NCI-H774 (cell line): ENCODE measurements at places on chromosomes 11 and 22.

DNA sequence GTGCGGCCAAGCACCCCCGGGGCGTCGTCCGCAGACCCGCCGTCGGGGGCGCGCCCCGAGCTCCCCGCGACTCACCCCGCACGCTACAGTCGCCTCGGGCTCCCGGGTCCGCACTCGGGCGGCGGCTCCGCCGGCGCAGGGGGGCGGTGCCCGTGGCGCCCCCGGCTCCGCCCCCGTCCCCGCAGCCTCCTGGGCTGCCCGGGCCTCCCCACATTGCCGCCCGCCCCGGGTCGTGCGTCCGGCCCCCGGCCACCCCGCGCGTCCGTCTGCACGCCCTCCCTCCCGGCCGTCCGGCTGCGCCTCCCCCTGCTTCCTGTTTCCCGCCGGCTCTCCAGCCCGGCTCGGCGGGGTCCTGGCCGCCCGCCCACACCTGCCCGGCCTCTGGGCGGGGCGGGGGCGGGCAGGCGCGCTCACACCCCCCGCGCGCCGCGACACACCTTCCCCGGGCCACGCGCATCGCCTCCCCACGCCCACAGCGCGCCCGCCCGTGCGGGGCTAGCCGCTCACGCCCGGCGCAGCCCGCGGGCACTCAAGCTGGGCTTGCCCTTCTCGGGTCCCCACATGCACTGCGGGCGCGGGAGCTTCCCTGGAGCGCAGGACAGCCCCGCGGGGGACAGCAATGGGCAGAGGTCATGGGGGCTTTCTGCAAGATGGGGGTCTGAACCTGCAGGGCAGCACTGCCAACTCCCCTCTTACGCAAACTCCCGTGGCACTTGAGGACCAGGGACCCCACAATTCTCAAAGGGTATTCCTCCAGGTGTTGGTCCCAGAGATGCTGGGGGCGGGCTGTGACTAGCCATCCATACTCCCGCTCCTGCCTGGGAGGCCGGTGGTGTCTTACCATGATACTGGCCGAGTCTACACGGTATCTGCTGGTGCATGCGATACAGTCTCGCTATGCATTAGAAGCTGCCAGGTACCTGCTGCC, at the start of gene CARD10:
Gene CARD10, minus strand, starts transcription at position 148 of the 928 bp plus-strand sequence. CDS start 215 bp downstream, outside the sequence.
- peak; percentile 6 for DNase-seq

- DNase-seq = no peak
These were observed 50.2 kb downstream of the IGF2 start for GRCh38 chr11:2088746-2089535.

- no peak for DNase-seq
These were observed 220.3 kb upstream of the SESN3 start for GRCh38 chr11:95451261-95451660.

GRCh38 chr22:32583921-32584335, 109.3 kb downstream of the FBXO7 start:
- no peak for DNase-seq

DNA sequence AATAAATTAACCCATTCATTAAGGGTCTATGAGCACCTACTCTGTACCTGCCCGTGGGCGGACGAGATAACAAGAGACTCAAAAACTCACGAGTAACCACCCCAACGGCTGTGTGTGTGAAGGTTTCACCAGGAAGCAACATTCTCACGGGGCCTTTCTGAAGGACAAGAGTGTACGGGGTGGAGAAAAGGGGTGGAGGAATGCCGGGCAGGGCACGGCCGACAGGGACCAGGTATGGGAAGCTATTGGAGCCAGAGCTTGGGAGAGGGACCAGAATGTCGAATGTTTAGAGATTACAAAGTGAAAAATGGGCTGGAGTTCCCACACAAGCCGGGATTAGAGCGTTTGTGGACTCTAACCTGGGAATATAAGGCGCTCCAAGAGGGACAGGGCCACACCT, 1.6 kb downstream of the KMT5B start:
- no peak for DNase-seq

GRCh38 chr11:46363031-46363407, 15.8 kb downstream of the DGKZ start:
- DNase-seq = no peak

DNA sequence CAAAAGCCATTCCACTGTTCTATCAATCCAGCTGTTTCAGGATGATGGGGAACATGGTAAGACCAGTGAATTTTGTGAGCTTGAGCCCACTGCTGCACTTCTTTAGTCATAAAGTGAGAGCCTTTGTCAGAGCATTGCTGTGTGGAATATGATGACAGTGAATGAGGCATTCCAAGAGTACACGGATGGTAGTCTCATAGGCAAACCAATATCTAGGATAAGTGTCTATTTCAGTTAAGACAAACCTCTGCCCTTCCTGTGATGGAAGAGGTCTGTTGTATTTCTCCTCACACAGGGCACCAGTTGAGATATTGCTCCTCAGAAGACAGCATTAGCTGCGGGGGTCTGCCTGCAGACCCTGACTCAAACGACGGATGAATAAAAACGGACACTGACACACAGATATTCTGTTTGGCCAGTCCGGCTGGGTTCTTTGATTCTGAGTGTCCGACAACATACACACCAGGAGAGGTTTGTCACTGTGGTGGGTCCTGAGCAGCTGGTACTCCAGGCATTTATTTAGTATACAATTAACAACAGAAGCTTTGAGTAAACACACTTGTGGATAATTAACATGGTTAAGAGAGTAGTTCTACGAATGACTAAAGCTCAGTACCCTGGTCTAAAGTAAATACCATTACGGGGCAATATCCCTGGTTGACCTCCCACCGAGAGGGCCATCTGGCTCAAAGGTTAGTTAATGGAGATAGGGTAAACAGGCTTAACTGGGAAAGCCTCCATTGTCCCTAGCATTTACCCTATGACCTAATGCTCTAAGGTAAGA, 121.7 kb downstream of the ZNF280B start:
- DNase-seq = peak; percentile 90

DNA sequence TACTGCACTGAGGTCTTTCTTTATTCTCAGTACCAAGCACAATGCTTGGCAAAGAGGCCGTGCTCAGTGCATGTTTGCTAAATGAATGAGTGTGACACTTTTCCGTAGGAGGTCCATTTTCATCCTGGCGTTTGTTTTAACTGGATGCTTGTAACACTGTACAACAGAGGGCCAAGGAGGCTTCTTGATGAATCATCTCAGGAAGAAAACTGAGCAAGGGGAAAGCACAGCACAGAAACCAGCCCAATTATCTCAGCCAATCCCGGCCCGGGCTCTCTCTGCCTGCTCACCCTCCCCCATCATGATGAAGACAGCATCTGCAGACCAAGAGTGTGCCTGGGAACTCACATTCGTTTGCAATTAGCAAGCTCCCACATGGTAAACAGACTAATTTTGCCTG, 570.3 kb downstream of the OPCML start:
- DNase-seq = no peak

DNA sequence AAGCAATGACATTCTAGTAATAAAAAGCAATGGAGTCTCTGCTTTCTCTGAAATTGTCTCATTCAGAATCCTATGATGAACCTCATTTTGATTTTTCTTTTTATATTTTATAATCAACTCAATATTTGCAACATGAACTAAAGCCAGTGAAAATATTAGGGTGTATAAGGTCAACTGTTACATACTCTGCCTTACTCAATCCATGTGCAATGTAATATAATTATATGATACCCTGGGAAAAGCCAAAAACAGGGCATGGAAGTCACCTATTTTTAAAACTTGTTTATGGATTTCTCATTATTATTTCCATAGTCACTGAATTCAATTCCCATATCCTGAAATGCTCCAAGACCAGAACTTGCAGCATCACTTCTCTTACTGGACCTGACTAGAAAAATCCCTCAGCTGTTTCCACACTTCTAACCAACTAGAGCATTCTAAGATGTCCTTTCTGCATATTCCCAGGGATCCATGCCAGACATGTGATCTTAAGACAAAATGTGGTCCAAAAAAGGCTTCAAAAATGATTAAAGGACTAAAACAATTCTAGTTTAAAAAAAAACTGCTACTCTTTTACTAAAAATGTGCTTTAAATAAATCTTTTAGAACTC, 97.3 kb downstream of the GUCY1A2 start:
- no peak for DNase-seq

- no peak for DNase-seq
These were observed 42.2 kb upstream of the FAM181B start for GRCh38 chr11:82775736-82776346.

DNA sequence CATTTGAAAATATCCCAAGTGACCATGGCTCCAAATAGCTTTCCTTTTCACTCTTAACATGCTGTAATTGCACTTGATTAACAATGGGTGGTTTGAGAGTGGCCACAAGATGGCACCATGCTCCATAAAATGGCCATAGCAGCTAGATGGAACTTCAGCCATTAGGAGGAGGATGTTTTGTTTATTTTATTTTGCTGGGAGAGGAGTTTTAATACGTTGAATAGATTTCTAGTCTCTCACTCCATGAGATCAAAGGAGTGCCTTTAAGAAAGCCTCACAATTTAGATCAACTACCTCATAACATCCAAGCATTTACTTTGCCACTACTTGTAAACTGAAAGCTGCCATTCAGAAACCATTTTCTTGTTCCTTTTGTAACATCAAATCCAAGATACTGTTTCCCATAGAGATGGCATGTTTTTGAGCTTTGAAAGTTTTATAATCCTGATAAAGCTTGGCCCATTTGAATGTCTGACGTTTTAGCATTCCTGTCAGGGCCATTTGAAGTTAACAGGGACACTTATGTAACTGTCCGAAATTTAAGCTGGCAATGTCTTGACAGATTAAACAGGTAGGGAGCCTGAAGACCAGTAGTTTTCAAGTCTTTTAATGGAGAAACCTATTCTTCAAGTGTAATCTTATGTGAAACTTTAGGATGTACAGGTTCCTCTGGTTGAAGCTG, 4.7 kb downstream of the FEN1 start:
- peak; percentile 68 for DNase-seq
